Central memory CD4-positive, alpha-beta T cell (primary cell): ENCODE measurements at places on chromosomes 13 and 19.

DNA sequence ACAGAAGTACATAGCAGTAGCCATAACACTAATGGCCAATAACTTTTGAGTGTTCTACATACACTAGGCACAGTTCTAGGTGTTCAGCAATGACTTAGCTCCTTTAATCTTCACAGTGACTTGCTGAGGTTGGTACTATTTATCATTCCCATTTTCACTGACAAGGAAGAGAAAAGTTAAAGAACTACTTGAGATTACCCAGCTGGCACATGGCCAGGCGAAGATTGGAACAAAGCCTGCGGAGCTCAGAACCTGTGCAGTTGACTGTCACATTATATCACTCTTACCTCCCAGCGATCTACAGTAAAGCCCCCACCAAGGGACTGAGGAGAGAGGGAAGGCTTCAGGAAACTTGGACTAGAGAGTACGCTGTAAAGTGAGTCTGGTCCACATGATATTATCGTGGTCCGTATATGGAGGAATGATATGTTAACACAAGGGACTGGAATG is 42.4 kb upstream of the WDFY2 start:
- DNase-seq: no peak

- no peak for DNase-seq
Measured at GRCh38 chr13:31096654-31097302, 64.9 kb downstream of the HSPH1 start.

DNA sequence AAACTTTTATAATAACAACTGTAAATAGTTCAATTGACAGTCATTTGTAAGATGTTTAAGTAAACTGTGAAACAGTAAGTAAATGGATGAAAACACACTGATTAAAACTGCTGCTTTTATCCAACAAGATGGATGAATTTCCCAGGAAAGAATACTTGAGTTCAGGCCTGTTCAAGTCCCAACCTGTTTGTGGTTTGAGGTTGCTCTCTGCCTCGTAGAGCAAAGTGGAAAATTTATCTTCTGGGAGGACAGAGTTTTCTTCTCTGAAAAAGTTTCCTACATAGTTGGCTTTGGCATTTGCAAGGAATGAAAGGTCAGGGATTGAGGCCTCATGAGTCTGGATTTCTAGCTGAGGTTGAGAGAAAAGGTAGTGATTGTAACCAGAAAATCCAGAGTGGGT is 15.2 kb upstream of the ZNF543 start:
- no peak for DNase-seq

DNA sequence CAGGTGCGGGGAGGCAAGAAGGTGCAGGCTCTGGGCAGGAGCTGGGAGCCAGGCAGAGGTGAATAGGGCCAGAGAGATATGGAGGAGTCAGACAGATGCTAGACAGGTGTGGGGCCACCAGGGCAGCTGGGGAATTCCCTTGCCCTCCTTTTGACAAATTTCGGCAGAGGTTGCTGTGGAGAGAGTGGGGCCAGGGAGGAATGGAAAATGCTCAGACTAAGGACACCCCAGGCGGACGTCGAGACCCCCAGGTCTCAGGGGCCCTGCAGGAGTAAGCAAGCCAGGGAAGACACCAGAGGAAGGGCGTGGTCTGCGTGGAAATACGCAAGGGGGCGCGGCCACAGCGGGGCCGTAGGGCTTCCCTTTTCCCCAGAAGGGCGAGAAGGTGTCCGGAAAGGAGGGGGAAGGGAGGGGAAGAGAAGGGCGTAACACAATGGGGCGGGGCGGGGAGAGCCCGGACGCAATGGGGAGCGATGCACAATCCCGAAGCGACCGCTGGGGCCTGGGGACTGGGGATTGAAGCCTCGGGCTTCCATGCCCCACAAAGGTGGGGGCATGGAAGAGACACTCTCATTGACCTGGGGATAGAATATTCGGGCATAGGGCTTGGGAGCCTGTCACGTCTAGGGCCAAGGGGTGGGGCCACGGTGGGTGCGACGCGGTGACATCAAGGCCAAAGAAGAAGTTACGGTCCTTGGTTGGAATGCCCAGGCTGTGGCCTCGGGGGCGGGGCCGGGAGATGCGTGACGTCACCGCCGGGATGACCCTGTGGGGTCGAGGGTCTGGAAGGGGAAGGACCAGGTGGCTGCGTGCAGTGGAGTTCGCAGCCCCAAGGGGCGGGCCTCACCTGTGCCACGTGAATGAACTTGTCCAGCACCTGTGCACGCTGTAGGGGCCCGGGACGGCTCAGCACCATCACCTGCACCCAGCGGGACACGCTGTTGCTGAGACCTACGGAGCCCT is 8.2 kb downstream of the RASGRP4 start:
- DNase-seq: peak; percentile 37

DNA sequence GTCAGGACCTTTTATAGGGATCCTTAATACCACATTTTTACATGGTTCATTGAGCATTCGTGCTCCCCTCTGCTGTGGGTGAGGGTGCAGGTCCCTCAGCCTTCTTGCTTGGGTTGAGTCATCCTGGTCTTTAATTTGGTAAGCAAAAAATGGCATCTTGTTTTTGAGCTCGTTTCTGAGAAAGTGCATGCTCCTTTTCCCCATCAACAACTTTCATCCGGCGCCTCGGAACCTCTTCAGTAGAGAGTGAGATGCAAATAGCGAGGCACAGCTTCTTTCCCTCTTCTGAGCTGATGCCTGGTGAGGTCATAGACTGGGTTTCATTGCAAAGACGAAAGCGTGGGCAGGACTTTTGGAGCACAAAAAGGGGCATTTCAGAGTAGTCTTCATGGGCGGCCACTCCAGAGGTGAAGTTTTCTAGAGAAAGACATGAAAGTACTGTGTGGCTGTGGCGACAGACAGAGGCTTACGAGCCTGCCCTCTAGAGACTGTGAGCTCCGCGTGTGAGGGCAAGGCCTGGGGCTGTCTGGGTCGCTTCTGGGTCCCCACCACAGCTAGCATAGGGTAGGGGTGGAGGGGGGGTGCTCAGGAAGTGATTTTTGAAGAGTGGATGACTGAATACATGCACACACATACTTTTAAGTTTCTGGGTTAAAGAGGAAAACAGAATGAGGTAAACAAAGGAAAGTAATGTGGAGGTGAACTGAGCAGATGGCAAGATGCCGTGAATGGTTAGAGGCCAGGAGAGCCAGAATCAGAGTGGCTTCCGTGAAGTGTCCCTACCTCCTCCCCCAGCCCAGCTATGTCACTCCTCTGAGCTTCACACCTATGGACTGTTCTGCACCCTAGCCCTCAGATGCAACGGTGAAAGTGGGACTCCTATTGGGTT is 44.3 kb downstream of the BBC3 start:
- DNase-seq: peak; percentile 81

- no peak for DNase-seq
Measured at GRCh38 chr19:45324349-45324907, 1.8 kb upstream of the CKM start.

DNA sequence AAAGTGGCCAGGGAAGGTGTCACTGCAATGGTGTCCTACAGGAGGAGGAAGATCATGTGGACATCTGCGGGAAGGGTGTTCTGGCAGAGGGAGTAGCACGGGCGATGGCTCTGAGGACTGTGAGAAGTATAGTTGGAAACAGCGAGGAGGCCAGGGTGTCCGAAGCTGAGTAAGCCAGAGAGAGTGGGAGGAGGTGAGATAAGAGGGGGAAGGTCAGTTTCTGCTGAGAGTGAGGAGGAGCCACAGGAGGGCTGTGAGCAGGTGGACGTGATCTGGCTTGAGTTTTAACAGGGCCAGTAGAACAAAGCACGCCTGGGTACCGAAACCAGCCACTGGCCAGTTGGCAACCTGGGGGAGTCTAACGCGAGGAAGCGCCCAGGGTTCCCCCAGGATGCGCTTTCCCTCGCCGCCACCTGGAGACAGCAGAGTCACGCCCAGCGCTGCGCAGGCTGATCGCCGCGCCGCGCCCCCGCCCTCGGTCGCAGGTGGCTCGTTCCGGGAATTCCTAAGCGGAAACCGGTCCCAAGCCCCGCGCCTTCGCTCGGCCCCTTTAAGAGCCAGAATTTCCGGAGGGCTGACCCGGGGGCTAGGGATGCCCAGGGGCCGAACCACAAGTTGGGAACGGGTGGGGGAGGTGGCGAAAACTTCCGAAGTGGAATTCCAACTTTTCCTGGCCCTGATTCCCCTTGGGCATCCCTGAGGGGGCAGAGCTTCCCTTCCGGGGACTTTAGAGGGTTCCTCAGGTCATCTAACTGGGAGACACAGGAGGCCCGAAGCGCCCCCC is 1.1 kb upstream of the LSR start:
- peak; percentile 37 for DNase-seq

DNA sequence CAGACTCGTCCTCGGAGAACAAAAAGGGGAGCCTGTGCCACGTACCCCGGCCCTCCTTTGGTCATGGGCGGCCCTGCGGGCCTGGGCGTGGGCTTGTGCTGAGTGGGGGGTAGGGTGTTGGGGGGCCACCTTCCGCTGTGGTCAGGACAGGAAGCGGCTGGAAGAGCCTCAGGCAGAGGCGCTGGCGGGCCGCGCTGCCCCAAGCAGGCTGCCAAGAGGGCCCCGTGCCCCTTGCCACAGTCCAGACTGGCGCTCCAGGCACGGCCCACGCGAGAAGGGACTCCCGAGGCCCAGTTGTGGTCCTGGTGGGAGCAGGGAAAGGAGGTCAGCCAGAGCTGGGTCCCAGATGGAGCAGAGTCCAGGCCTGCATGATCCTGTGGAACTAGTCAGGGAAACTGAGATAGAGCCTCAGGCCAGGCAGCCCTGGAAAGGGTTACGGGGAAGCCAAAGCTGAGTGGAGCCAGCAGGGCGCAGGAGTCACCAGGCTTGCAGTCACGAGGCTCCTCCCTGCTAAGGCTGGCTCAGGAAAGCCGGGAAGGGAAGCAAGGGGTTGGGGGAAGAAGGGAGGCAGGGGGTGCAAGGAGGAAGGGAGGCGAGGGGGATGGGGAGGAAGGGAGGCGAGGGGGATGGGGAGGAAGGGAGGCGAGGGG is 135.0 kb downstream of the CRYL1 start:
- DNase-seq: no peak
